ENCODE measurements at places on chromosomes 5 and 9.

DNA sequence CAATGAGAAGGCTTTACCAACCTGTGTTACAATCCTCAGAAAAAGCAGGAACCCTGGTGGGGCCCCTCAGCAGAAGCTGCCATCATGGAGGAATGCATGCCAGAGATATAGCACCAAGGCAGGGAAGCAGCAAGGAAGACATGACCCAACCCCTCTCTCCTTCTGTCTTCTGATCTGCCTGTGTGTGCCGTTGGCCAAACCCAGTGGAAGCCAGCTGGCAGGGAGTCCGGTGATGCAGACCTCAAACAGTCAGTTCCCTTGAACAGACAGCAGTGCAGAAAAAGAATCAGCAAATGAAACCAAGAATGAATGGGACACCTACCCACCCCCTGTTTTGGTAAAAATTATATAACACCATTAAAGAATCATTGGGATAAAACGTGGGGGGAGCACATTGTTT, 234.2 kb downstream of the ZNF608 start:
- no peak for DNase-seq

- DNase-seq: no peak
Observed at GRCh38 chr5:148172377-148172776, 4.0 kb downstream of the SPINK14 start.

DNA sequence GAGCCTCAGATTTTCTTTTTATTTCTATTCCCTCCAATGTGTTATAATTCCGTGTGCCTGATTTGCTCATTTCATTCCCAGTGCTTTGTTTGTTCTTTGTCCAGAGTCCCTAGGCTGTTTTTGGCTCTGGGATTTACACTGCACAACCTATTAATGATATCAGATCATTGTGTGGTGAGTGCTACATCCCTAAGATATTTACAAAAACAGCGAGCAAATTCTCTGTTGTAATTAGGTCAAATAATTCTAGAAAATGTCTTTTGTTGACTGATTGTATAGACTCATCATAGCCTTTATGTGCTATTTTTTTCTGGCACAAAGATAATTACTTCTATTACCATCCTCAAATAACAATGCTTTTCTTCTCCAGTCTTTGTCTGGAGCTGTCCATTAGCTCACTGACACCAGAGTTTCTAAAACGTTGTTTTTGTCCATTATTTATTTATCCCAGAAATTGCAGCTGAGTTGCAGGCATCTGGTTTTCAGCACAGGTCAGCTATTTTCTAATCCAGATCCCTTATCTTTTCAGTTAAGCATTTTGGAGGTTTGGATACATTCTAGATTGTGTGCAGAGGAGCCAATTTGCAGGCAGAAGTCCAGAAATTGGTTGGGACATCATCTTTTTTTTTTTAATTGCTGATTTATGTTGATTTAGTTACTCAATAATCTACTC, 379.9 kb upstream of the DMAC1 start:
- no peak for DNase-seq

DNA sequence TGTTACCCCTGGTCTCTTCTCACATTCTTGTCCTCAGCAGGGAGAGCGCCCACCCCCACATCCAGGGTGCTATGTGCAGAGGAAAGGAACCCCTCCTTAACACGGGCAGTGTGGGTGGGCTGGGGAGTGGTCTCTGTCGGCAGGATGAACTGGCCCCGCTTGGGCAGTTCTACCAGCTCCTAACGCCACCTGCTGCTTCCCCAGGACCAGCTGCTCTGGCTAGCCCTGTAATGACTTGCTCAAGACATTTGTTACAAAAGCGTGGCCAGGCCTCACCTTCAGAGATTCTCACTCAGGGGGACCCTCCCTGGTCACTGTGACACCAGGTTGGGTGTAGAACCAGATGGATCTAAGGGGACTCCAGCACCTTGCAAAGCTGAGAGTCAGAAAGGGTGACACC, 82.4 kb downstream of the HMCN2 start:
- no peak for DNase-seq

GRCh38 chr9:72883875-72884274, 69.0 kb downstream of the ALDH1A1 start:
- no peak for DNase-seq

GRCh38 chr5:114780290-114780689, 389.4 kb downstream of the TRIM36 start:
- no peak for DNase-seq

- peak; percentile 24 for DNase-seq
Observed at GRCh38 chr5:74948031-74948546, 81.9 kb upstream of the FAM169A start.

- DNase-seq: peak; percentile 52
Observed at GRCh38 chr5:40736103-40736875, 19.5 kb downstream of the TTC33 start.

DNA sequence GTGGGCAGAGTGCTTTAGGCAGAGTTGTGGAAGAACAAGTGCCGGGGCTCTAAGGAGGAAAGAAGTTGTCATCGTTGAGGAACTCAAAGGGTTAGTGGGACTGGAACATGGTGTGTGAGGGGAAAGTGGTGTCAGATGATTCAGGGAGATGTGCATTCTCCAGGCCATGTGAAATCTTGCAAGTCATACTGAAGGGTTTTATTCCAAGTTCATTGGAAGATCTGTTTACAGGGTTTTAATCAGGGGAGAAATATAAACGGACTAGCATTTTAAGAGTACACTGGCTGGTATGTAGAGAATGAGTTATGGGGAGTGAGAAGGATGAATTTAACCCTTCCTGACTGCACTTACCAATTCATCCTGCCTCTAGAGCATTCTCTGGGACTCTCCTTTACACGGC, 49.3 kb downstream of the NR2F1 start:
- DNase-seq: no peak

DNA sequence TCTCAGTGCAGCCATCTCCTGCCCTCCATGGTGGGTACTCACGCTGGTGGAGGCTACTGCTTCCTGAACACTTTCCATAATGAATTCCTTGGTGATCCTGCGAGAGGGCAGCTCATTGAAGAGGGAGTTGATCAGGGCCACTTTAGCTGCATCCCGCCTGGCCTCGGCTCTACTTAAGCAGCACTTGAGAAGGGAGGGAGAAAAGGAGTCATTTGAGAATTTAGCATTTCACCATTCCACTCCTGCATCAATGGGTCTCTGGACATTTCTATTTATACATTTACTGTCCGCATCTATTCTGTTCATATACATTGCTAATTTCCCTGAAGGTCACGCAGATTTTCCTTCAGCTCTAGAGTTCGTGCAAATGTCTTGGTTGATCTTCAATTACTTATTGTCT, 35.1 kb downstream of the LIX1 start:
- no peak for DNase-seq

DNA sequence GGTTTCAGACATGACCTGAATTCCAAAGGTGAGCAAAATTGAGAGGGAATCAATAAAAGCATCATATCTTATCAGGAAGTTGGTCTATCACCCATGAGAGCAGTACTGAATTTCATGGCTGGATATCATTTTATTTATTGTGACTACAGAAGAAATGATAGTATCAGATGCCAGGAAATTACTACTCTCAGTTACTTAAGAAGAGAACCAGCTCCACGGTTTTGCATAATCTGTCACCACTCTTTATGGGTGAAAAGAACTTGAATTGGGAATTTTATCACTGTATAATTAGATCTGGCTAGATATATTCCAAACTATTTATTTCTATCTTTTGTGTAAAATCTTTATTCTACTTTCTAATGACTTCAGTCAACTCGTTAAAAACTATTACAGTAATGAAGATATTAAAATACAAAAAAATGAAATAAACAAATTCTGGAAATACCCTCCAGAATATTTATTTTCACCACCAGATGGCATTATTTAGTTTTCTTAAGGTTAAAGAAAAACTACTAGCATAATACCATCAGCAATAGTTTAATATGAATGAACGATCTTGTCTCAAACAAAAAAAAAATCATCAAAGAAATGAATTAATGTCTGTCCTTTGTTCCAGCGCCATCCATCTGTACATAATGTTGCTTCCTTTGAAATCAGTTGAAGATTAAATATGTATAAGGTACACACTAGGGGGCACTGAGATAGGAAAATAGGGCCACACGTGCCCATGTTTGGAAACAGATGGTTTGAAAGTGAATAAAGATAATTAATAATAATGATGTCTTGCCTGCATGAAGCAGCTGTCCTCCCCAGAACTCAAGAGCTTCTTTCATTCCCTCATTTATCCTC, 84.7 kb upstream of the SLCO6A1 start:
- peak; percentile 42 for DNase-seq

DNA sequence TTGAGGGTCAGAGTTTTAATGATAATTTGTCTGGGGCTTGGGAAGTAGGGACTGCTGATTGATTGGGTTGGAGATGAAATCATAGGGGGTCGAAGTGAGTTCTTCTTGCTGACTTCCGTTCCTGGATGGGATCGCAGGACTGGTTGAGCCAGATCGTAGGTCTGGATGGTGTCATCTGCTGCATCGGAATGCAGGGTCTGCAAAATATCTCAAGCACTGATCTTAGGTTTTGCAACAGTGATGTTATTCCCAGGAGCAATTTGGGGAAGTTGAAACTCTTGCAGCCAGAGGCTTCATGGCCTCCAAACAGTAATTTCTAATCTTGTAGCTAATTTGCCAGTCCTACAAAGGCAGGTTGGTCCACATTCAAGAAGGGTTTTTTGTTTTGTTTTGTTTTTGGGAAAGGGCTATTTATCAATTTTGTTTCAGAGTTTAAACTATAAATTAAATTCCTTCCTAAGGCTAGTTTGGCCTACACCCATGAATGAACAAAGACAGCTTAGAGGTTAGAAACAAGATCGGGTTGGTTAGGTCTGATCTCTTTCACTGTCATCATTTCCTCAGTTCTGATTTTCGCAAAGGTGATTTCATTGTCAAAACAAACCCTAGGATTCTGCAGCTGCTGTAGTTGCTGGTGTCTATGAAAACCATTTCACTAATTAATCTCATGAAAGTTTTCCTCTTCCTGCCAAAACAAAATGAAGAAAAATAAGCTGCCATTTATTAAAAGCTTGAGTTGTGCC, 388.0 kb downstream of the TMEM232 start:
- no peak for DNase-seq

DNA sequence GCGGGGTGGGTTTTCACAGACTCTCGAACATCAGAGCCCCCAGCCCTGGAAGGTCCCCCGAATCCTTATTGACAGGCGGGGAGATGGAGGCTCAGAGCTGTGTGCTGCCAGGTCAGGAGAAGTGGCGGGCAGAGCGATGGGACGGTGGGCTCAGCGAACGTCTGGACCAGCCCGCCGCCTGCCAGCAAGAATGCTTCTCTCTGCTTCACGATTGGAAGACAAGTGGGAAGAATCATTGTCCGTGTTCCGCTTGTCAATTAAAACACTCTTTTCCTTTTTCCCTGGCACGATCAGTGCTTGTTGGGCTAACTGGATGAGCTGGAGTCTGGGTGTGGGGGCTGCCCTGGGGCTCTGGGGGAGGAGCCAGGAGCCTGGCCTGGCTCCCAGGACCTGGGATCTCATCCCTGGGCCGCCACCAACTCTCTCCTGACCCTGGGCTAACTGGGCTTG, 1.6 kb downstream of the COL5A1 start:
- DNase-seq: no peak

- DNase-seq: no peak
Observed at GRCh38 chr9:129164246-129164930, 13.7 kb downstream of the IER5L start.
